MV-4-11 (cell line): ENCODE measurements at places on chromosomes 4 and X.

DNA sequence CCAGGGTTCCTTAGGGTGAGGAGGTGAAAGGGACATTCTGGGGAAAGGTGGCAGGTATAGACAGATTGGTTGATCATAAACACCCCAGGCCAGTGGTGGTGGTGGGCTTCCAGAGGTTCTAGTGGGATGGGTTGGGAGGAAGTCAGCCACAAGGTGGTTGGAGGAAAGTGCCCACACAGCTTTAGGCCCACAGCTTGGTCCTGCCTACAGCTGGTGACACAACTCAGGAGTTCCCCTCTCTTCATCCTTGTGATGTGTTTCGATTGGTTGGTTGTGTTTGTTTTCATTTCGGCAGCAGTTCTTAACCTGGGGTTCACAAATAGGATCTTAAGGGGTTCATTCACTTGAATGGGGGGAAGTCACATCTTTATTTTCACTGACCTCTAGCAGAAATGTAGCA lies 157.0 kb downstream of the TMEM164 start:
- no peak for DNase-seq

DNA sequence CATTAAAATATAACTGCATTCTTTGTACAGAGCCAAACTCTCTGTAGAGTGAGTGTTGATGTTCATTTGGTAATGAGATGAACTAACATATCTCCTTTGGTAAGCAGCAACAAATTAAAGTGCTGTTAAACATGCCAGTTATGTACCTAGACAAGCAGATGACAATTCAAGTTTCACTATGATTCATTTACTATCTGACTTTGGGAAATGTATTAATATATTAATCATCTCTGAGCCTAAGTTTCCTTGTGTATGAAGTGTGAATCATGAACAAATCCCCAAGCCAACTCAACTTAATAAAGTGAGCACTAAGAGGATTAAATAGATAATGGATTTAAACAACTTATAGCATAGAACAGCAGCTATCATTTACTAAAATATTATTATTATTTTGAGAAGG lies 1044.2 kb downstream of the GLUD2 start:
- DNase-seq, result no peak

- no peak for DNase-seq
These were observed 63.3 kb upstream of the ARX start for GRCh38 chrX:25079020-25079419.

GRCh38 chrX:103099691-103100090 lies 6.7 kb upstream of the NXF3 start:
- no peak for DNase-seq

DNA sequence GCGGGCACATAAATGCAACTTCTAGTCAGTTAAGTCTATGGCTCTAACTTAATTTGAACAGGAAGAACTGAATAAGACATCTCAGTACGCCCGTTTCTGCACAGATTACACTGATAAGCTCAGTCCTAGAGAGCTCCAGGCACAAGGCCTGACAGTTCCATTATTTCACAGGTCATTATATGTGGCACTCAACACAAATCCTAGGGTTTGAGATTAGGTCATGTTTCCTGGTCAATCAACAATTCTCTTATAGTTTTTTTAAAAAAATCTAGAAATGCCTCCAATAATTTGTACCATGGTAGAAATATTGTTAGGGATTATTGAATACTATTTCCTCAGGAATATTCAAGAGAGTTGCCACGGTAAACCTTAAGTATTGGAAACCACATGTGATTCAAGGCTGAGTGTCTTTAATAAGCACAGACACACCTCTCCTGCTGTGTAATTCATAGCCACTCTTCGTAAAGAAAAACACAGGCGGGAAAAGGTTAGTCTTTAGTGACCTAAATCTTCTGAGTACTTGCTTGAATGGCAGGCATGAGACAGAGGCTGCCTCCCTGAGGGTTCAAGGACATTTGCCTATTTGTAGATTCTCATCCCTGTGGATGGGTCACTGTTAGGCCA lies 342.9 kb upstream of the ADGRL3 start:
- no peak for DNase-seq

- peak; percentile 9 for DNase-seq
These were observed 35.2 kb downstream of the ARL9 start for GRCh38 chr4:56540826-56541225.
